SW480 (cell line): ENCODE measurements at places on chromosomes 11 and 22.

GRCh38 chr11:7982582-7983119, 4.5 kb upstream of the EIF3F start:
- DNase-seq: no peak

DNA sequence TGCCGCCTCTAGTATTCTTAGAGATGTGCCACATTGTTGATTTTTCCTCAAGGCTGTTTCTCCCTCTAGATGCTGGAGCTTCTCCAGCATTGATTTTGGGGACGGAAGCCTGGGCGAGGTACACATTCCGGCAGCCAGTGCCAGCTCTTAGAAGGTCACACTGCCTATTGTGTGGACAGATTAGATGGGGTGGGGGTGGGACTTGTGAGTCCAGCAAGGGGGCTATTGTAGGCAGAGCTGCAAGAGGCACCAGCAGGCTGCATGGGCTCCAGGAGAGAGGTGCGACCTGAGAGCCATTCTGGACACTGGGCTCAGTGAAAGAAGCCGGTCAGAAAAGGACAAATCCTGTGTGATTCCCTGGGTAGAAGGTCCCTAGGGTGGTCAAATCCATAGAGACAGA, 12.4 kb downstream of the C11orf21 start:
- no peak for DNase-seq

DNA sequence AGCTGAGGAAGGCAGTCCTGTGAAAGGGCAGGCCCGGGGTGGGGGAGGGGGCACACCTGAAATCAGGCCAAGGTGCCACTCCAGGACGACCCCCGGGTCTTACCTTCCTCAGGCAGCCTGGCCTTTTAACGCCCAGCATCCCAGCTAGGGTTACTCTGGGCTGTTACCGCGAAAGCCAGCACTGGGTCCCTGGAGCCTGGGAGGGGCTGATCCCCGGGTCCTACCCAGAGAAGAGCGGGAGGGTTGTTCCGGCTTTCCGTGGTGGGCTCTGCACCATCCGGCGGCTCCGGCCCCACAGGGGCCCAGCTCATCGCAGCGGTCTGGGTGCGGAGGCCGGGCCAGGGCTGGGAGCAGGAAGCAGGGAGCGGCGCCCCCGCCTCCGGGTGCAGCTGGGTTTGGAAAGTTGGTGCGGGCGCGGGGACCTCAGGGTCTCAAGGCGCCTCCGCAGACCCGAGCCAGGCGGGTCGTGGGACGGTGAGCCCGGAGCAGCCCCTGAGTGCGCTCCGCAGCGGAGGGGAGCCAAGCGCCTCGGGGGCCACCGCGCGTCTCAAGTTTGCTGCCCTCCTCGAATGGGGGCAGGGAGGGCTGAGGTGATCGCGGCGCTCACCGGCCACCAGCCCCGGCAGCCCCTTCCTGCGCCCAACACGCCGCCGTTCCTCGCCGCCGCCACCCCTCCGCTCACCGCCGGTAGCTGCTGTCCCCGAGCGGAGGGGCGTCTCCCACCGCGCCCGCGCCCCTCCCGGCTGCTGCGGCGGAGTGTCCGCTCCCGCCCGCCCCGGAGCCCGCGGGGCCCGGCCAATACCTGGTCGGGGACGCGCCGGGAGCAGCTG, 831 bp downstream of the CHST1 start:
- DNase-seq: no peak

GRCh38 chr11:30605036-30605605, 19.0 kb upstream of the MPPED2 start:
- no peak for DNase-seq

DNA sequence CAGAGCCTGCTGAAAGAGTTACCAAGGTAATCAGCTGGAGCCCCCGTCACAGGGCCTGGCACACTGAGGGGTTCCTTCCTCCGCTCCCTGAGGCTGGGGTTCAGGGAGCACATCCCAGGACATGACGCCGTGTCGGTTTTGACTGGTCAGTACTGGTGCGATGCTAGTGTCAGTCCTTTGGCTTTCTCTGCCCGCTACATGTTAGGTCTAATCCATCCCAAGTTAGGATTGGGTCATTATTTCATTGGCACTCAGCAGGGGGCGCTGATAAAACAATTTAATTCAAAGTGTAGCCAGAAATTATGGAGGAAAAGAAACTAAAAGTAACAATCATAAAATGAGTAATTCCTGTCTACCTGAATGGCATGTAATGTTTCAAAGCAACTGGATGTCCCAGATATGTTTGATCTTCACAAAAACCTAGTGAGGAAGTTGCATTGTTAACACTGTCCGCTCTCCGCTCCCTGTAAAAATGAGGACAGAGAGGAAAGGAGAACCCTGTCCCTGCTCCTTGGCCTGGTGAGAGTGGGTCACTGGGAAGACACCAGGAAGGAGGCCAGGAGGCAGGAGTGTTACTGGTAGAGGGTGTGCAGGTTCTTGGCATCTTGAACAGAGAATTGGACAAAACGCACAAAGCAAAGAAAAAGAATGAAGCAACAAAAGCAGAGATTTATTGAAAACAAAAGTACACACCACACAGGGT, 27.1 kb downstream of the TSKU start:
- peak; percentile 26 for DNase-seq

GRCh38 chr11:66331542-66332370, 4.5 kb downstream of the RIN1 start:
- DNase-seq: no peak
